ENCODE measurements at places on chromosomes 4 and X.

DNA sequence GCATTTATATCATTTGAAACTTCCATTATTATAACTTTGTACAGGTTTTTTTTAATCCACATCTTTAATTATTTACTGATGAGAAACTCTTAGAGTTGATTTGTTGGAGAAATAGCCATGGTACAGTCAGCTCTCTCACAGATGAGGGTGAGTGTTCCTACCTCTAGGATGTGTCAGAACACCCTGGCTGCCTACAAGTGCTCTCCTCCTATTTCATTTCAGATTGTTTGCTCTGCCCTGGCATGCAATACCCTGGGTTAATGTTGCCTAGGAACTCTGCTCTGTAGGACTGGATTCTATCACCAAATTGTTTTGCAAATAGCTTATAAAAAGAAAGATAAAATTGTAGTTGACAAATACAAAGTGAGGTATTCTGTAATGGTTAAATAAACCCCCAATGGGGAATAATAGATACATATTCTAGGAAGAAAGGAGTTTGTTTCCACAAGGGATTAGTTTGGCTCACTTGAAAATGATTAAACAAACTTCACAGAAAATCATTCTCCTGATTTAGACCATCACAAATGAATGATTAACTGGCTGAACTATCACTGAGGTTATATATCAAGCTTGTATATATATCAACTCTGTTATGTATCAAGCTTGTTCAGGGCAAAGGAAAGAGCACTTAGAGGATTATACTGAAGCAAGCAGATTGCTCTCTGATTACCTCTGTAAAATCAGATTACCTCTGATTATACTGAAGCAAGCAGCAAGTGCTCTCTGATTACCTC is 150.0 kb downstream of the PDE5A start:
- no peak for DNase-seq

GRCh38 chrX:15864629-15865028 is 10.0 kb upstream of the AP1S2 start:
- DNase-seq, result no peak

GRCh38 chr4:79689740-79690139 is 281.7 kb upstream of the GK2 start:
- no peak for DNase-seq

- no peak for DNase-seq
Measured at GRCh38 chr4:83894831-83895230, 358.9 kb downstream of the GPAT3 start.

GRCh38 chr4:2445130-2445529 is 23.8 kb upstream of the RNF4 start:
- DNase-seq, result no peak

GRCh38 chrX:69551421-69552009 is 47.4 kb downstream of the NALF2 start:
- DNase-seq, result no peak

- no peak for DNase-seq
Measured at GRCh38 chrX:40530509-40530908, 50.3 kb upstream of the ATP6AP2 start.

- no peak for DNase-seq
Measured at GRCh38 chr4:57044996-57045395, 65.2 kb downstream of the IGFBP7 start.

- DNase-seq, result no peak
Measured at GRCh38 chr4:39700554-39700953, 2.6 kb downstream of the UBE2K start.

GRCh38 chrX:11241720-11242119 is 51.5 kb upstream of the AMELX start:
- DNase-seq, result no peak

DNA sequence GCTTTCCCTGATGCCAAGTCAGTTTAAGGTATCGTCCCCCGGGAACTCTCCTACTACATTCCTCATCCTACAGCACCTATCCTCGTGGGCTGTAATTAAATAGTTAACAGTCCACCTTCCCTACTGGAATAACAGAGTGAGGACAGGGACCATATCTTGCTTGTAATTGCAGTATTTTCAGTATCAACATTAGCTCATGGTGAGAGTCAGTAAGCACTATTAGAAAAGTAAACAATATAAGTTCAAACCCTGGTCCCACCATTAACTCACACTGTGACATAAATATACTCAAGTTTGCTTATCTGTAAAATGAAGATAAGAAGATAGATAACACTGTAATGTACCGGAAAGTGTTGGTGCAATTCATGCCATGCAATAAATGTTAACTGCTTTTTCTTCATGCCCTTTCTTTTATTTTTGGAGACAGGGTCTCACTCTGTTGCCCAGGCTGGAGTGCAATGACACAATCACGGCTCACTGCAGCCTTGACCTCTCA is 61.3 kb downstream of the SH3RF1 start:
- no peak for DNase-seq

- no peak for DNase-seq
Measured at GRCh38 chrX:13932416-13932815, 97.3 kb downstream of the GEMIN8 start.

- DNase-seq, result no peak
Measured at GRCh38 chrX:49029876-49030275, 13.3 kb downstream of the TFE3 start.

- no peak for DNase-seq
Measured at GRCh38 chr4:94746746-94747145, 11.0 kb upstream of the BMPR1B start.

- no peak for DNase-seq
Measured at GRCh38 chr4:2487632-2488031, 18.7 kb downstream of the RNF4 start.

Measured in stimulated activated CD4-positive, alpha-beta T cell treated with anti-CD3 and anti-CD28 coated beads, Interleukin-1b, Interleukin-23, amount 100 ng/mL, for 1 hour (primary cell).